Fibroblast of villous mesenchyme (primary cell): ENCODE measurements at places on chromosomes 7 and 10.

DNA sequence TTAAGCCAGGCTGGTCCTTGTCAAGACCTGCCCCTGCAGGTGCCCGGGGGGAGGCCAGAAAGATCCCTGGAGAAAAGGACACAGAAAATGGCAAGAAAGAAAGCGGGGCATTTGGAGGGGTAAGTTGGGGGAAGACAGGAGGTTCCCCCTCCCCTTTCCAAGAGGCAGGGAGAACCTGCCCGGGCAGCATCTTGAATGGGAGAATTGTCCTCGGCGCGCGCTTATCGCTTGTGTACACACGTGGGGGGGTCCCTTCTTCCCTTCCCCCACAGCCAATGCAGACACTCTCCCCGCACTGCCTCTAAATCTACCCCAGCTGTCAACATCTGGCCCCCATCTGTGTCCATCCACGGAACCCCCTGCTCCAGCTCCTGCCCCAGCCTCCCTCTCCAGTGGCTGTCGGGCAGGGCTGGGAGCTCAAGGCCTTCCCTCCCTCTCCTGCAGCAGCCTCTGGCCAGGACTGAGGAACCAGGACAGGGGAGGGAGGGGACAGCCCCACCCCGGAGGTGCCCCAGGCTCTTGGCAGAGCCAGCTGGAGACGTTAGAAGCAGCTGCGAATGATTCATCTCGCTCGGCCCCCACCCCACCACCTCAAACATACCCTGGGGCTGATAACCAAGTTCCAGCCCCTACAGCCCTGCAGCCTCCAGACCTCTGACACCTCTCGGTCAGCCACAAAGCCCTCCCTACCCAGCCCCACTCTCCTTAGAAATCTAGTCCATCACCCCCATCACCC, 25.3 kb downstream of the EPHB4 start:
- peak; percentile 95 for DNase-seq

- DNase-seq = no peak
These were observed 205.0 kb downstream of the PTPRN2 start for GRCh38 chr7:158382363-158383254.

GRCh38 chr7:130420943-130421578, 19.8 kb downstream of the CEP41 start:
- no peak for DNase-seq

- DNase-seq = peak; percentile 29
These were observed 112.8 kb downstream of the CDK14 start for GRCh38 chr7:90708841-90709317.

GRCh38 chr7:17774248-17774647, 166.0 kb downstream of the SNX13 start:
- peak; percentile 70 for DNase-seq

DNA sequence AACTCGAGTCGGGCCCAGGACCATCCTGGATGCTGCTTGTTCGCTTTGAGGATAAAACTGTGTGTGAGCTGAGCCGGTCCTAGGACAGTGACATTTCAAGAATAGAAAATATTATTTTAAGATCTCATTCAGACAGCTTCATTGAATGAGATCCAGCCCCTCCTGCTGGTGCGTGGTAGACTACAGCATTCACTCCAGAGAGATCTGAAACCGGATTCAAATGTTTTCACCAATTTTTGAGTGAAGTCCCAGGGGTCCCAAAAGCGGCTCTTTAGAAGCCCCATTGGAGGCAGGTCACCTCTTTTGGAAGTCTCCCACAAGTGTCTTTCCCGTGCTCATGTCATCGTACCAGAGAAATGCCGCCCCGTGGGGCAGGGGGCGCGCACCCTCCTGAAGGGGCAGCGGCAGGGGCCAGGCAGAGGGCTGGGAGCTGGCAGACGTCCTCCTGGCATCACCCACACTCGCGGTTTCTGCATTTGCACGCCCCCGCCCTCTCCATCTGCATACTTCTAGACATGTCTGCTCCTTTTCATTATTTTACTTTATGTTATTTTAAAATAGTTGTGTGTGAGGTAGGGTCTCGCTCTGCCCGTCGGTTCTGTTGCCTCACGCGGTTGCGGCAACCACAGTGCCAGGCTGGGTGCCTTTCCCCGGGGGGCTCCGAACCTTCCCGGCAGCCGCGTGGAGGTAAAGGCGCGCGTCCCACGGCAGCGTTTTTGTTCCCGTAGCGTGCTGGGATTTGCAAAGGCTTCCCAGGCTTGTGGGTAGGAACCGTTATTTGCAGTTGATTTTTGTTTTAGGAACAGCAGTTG, 52.3 kb upstream of the DPYSL4 start:
- no peak for DNase-seq

GRCh38 chr10:112960151-112960681, 10.2 kb downstream of the TCF7L2 start:
- DNase-seq = peak; percentile 43

GRCh38 chr7:94003446-94004023, 620 bp downstream of the BET1 start:
- DNase-seq = peak; percentile 57

- peak; percentile 91 for DNase-seq
These were observed 268.0 kb downstream of the FRMD4A start for GRCh38 chr10:14062528-14063260.

DNA sequence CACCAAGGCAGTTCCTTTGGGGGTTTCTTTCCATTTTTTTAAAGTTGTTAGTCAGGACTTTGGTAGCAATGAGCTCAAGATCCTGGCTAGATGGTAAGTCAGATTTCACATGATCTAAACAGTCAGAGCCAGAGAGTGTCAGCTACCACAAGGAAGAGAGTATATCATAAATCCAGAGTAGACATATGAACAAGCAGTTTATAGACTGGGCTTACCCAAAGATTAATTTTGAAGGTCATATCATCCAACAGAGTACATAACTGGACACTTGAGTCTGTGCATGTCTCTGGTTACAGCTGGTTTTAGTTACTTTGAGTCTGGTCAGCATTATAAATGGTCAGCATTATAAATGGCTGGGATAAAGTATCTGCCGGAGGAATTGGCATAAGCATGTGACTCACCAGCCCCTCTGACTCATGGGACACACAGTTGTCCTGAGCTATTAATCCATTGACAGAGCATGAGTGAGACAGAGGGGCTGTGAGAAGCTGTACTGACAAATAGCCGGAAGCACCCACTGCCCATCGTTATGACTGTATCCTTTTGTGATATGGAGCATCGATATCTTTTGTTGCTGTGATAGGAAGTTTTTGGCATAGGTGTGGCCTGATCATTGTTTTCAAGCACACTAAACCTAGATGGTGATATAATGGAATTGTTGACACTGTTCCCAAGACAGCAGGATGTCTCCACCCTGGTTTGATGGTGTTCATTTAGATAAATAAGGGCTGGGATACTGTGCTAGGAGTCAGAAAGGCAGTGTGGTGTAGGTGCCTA, 19.3 kb downstream of the PPP1R3C start:
- DNase-seq = peak; percentile 99

- peak; percentile 77 for DNase-seq
These were observed 98.7 kb downstream of the POLL start for GRCh38 chr10:101489355-101489754.

GRCh38 chr7:99244939-99245338, 27.7 kb upstream of the MYH16 start:
- no peak for DNase-seq

- no peak for DNase-seq
These were observed 345.9 kb upstream of the SHH start for GRCh38 chr7:156158213-156158612.

- peak; percentile 21 for DNase-seq
These were observed 59.1 kb downstream of the CDC123 start for GRCh38 chr10:12255048-12255447.

DNA sequence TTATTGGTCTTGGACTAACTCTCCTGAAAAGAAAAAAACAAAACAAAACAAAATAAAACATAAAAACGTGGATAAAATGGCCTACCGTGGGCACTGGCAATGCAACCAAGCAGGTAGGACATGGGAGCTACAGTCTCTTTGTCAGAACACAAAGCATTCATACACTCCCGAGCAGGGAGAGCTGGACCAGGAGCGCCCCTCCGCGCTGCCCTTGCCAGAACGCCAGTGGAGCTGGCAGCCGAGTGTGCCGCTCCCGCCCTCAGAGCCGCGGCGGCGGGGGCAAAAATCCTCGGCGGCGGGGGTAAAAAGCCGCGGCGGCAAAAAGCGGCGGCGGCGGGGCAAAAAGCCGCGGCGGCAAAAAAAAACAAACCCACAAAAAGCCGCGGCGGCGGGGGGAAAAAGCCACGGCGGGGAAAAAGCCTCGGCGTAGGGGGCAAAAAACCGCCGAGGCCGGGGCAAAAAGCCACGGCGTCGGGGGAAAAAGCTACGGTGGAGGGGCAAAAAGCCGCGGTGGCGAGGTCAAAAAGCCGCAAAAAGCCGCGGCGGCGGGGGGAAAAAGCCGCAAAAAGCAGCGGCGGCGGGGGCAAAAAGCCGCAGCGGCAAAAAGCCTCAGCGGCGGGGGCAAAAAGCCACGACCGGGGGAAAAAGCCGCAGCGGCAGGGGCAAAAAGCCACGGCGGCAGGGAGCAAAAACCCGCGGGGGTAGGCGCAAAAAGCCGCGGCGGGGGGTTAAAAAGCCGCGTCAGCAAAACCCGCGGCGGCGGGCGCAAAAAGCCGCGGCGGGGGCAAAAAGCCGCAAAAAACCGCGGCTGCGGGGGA, 418.1 kb downstream of the ZNF716 start:
- DNase-seq = no peak

GRCh38 chr10:129241461-129241860, 225.6 kb upstream of the MGMT start:
- DNase-seq = no peak

DNA sequence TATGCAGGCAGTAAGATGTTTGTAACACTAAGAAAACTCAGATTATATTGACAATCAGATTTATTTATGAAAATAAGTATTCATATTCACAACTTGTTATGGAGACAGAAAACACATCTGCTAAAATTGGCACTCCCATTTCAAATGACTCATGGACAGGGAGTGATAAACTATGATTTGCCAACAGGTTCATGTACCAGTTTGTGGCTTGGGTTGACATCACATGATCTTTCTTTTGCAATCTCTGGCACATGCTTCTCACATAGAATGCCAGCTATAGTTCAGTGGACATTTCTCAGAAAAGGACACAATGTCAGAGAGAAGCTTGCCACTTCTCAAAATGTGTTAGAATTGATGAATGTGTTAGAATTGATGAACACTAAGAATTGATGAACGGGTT, 663.2 kb upstream of the ANKRD30A start:
- peak; percentile 33 for DNase-seq

- DNase-seq = no peak
These were observed 76.5 kb upstream of the ITPRID1 start for GRCh38 chr7:31437250-31437865.

DNA sequence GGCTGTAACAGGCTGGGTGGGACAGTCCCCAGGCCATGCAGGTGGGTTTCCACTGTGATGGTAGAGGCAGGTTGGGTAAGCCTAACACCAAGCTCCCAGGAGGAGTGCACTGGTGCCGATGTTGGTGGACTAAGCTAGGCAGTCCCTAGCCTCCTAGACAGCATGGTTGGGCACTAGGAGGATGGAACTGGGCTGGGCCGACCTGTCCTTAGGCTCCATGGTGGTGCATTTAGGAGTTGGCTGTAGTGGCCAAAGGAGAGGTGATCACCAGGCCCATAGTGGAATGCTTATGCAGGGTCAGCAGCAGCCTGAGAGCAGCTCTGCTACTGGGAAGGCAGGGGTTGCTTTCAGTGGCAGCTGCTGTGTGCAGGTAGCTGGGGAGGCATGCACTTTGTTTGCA, 247.7 kb upstream of the CNTNAP2 start:
- DNase-seq = no peak

DNA sequence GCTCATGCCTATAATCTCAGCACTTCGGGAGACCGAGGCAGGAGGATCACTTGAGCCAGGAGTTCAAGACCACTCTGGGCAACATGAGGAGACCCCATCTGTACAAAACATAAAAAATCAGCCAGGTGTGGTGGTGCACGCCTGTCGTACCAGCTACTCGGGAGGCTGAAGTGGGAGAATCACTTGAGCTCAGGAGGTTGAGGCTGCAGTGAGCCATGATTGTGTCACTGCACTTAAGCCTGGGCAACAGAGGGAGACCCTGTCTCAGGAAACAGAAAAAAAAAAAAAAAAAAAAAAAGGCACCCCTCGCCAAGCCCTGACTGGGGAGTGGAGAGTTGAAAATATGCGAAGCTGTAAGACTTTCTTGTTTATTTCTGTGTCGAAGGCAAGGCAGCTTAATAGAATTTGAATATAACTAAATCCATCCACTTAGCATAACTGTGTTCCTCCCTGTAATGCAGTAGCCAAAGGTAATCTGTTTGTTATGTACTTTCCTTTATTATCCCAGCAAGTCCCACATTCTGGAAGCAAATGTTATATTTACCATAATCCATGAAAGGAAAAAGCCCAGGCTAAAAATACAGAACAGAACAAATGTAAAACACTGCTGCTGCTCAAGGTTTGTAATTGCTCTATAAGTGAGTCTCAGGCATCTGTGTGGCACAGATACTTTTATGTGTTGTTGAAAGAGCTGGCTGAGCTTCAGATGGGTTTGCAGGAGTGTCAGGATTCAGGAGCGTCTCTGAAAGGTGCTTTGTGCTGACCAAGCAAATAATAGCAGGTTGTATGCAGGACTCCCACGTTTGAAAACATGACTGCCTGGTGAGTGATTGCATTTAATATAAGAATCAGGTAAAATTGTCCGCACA, 127.2 kb downstream of the CELF2 start:
- DNase-seq = no peak
